ENCODE measurements at places on chromosomes 3 and 15.

GRCh38 chr3:125582707-125583106 lies 12.6 kb downstream of the OSBPL11 start:
- DNase-seq, result no peak

DNA sequence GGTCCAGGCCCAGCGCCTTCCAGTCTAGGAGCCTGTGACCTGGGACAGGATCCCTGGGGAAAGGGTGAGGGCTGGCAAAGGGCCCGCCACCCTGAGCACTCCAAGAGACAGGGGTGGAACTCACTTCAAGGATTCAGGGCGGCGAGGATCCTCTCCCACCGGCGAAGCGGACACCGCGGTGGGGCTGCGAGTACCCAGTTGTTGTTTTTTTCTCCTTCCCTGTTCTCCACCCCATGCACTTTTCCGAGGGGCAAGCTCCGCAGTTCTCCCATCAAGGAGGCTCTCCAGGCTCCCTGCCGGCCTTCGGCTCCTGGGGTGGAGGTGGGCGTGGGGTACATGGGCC lies 387 bp upstream of the PAQR5 start:
- DNase-seq, result no peak

GRCh38 chr15:59063042-59063441 lies 41.9 kb upstream of the CCNB2 start:
- no peak for DNase-seq

DNA sequence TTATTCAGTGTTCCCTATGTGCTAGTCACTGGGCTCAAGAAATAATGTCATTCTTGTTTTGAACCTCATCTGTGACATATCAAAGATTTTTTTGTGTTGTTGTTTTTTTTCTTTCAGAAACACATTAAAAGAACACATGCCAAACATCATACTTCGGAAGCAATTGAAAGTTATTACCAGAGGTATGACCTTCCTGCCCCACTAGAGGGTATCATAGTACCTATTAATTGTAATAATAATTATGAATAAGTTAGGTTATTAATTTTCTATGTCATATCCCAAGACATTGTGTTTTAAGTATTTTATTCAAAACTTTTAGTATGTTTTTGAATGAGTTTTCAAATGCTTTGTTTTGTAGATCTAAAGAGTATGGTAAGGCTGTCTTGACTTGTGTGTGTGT lies 65.7 kb downstream of the CDIN1 start:
- DNase-seq, result no peak

DNA sequence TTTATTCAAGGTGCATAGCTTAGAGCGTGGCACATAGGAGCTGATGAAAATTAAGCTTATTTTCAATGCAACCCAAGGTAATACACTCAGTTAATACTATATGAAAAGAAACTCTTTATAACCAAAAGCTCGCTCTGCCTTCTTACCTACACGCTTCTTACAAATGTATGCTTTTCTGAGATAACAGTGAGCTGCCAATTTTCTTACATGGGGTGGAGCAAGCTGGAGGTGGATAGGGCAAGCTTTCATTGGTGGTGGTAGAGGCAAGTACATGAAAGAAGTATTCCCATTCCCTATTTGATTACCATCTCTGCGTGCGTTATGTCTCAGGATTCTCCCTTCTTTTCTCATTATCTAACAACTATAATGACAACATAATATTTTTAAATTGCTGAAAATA lies 8.9 kb downstream of the DZIP3 start:
- DNase-seq, result no peak

DNA sequence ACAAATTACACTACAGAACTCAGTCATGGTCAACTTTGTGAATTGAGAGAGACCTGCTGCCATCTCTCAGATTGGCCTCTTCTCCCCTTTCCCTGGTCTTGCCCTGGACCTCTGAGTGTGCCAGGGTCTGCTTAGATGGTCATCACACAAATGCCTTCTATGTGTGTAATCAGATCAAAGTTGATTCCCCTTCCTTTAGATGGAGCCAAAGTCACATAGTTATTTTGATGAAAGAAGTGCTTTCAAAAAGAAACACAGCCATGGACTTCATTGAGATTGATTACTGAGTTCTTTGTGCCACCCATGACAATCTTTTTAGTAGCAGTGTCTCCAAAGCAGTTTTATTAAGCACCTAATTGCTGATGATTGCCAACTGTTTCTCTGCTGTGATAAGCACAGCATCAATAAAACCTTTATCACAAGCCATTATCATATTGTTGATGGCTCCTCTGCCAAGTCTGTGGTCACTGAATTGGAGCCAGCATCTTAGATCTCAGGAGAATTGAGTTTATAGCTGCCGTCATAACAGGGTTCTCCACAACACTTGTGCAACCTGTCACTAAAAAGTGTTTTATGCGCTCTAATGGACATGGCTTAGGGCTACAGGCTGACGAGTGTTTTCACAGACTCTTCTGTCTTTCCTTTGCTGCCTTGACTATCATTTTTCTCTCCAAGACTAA lies 149.7 kb upstream of the NUDT16 start:
- DNase-seq, result no peak

DNA sequence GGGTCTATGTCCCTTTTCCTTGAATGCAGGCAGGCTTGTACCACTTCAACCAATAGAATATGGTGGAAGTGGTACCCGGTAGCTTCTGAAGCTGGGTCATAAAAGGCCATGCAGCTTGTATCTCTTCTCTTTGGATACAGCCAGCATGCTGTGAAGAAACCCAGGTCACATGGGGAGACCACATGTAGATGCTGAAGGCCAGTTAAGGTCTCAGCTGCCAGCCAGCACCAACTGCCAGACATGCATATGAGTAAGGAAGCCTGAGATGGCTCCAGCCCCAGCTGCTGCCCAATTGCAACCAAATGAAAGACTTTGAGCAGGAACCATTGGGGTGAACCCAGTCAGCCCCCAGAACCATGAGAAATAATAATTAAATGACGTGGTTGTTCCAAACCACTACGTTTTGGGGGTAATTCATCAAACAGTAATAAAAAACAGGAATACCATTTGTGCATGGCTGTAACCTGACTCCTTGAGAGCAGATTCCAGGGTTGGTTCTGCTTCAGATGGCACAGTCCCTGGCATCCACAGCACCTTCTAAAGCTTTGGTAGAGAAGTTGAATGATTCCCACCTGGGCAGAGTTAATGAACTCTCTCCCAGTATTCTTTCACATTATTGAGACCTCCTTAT lies 3.8 kb downstream of the RBP2 start:
- no peak for DNase-seq

- DNase-seq, result no peak
Observed at GRCh38 chr15:64948916-64949315, 37.2 kb downstream of the ANKDD1A start.

- DNase-seq, result no peak
Observed at GRCh38 chr3:58011580-58011979, 3.4 kb downstream of the FLNB start.

GRCh38 chr3:69842789-69843188 lies 103.5 kb downstream of the MITF start:
- no peak for DNase-seq

DNA sequence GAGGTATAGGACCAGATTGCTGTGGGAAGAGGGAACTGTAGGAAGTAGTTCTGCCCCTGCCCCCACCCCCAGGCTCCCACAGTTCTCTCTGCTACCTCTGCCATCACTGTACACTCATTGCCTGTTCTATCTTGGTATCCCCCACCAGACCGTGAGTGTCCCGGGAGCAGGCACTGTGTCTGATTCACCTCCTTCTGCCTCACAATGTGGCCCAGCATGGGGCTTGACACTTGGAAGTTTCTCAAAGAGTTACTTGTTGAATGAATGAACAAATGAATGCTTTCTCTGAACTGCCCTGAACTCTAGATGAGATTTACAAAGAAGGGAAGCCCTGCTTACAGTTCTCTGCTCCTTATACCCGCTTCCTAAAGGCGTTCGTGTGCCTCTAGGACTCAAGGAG lies 27.1 kb upstream of the PIK3CB start:
- no peak for DNase-seq

Measured in activated gamma-delta T cell treated with Interleukin-2 at 50 U/mL for 16 hours (primary cell).